ENCODE measurements at places on chromosomes 4 and X.
A peak's percentile ranks its signal among the peaks of the same experiment; 100 is the strongest.

DNA sequence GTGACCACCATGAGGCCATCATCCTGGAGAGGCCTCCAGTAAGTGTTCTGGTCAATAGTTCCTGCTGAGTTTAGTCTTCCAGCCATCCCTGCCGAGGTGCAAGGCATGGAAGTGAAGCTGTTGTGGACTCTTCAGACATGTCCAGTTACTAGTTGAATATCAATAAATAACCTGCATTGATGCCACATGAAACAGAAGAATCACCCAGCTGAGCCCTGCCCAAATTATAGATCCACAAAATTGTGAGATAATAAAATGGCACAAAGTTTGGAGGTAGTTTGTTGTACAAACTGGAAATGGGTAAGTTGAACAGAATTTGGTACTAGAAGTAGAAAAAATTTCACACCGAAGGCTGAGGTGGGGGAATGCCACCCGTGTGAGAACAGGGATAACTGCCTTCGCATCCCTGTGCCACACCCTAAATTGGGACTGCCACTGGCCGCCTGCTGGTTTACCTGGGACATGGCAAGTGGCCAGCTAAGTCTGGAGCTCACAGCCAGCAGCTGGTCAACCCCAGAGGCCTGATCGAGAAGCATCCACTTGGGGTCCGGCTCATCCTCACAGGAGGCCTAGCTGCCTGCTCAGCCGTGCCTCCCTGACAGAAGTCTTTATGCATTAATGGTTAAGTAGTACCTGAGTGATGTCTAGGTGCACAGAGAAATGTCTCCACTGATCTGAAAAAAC lies 184.5 kb downstream of the SPRY1 start:
- no peak for DNase-seq

DNA sequence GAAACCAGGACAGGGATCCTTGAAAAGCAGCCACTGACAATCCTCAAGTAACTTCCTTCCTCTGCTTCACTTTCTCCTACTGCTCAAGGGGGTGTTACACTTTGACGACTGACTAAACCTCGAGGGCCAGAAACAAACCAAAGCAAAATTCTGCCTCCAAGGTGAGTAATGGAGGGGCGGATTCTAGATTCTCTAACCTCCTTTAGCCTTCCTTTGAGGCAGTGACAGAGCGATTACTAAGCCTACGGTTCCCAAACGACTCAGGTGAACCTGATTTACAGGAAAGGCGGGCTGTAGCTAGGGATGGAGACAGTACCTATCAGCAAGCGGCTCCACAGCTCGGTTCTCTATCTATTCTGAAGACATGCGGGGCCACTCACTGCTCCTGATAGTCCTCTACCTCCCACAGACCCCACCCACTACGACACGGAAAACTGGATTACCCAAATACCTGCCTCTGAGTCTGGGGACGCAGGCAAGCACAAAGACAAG lies 487 bp downstream of the TBCK start:
- DNase-seq: no peak

- no peak for DNase-seq
Observed at GRCh38 chr4:168712316-168712890, 215.6 kb downstream of the PALLD start.

- DNase-seq: no peak
Observed at GRCh38 chrX:103356130-103356798, at the start of gene TCEAL9. TSS of gene TCEAL9 (plus strand) at chrX:103356506. CDS start at chrX:103357685, 1,179 bp downstream.

DNA sequence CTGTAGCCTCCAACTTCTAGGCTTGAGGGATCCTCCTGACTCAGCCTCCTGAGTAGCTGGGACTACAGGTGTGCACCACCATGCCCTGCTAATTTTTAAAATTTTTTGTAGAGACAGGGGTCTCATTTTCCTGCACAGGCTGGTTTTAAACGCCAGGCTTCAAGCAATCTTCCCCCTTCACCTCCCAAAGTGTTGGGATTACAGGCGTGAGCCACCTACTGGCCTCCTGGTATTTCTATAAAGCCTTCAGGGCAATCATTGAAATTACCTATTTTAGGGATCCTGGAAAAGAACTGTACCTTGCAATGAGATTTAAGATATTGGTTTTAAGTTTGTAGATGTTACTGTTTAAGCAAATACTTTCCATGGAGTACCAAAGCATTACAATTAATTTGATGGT lies 13.5 kb upstream of the PLS3 start:
- no peak for DNase-seq

DNA sequence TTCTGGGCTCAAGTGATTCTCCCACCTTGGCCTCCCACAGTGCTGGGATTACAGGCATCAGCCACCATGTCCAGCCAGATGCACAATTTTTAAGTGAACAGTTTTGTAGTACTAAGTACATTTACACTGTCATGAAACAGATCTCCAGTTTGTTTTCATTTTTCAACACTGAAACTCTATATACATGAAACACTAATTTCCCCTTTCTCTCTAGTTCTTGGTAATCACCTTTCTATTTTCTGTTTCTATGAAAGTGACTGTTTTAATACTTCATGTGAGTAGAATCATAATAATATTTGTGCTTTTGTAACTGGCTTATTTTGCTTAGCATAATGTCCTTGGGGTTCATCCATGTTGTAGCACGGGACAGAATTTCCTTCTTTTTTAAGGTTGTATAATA lies 237.4 kb downstream of the CAMK2D start:
- DNase-seq: no peak

DNA sequence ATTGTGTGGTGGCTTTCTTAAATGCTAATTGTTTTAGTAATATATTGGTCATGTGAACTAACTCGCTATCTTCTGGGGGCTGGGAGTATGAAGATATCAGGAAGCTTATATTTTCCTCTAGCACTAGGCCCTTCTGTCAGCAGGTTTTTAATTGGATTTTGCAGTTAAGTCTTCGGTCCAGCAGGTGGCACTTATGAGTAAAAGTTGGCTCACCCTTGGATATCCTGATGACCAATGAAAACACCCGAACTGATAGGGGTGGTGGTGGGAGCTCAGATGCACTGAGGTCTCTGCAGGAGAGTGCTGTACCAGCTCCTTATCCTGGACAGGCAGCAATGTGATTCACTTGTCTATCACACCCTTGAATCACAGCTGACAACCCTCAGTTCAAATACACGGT lies 1365.8 kb upstream of the DIAPH2 start:
- no peak for DNase-seq

GRCh38 chr4:27692158-27692557 lies 831.5 kb downstream of the STIM2 start:
- no peak for DNase-seq

DNA sequence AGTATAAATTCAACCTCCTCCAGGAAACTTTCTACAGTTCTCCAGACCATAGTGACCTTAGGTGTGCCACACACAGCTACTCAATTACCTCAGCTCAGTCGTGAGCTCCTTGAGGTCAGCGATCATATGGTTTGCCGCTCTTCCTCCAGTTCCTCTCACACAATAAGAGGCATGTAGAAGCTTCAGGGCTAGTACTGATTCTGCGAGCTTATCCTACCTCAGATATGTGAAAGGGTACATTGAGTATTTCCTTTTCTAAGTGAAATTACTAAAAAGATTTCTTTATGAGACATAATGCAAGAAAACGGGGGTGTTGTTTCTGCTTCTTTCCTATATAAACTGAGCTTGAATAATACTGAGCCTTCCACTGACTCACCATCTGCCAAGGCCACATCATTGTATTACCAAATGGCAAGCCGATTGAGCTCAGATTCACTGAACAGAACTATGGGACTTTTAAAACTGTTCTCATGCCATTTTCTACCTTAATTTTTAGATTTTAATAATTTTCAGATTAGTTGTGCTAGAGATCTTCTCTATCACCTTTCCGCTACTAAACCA lies 183.1 kb downstream of the HS6ST2 start:
- DNase-seq: no peak

- DNase-seq: peak; percentile 7
Observed at GRCh38 chrX:66110112-66110511, 53.9 kb upstream of the HEPH start.

DNA sequence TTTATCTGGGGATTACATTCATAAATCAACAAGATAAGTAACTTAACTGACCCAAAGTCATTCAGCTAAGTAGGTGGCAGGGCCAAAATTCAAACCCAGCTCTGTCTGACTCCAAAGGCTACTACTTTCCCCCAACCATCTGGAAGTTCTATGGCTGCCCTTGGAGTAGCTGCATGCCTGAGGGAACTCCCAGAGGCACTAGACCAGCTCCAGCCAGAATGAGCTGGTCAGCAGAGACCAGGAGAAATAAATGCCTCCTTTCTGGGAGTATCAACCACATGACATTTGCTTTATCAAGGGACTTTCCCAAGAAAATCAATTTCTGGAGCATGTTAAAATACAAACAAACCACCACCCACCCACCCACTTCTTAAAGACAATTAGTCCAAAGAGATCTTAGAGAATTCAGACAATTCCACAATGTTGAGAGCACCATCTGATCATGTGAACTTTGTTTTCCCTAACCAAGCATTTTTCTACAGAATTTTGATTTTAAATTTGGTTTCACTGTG lies 180.5 kb downstream of the EFHC2 start:
- no peak for DNase-seq

- no peak for DNase-seq
Observed at GRCh38 chr4:90318193-90318592, 191.0 kb downstream of the CCSER1 start.

DNA sequence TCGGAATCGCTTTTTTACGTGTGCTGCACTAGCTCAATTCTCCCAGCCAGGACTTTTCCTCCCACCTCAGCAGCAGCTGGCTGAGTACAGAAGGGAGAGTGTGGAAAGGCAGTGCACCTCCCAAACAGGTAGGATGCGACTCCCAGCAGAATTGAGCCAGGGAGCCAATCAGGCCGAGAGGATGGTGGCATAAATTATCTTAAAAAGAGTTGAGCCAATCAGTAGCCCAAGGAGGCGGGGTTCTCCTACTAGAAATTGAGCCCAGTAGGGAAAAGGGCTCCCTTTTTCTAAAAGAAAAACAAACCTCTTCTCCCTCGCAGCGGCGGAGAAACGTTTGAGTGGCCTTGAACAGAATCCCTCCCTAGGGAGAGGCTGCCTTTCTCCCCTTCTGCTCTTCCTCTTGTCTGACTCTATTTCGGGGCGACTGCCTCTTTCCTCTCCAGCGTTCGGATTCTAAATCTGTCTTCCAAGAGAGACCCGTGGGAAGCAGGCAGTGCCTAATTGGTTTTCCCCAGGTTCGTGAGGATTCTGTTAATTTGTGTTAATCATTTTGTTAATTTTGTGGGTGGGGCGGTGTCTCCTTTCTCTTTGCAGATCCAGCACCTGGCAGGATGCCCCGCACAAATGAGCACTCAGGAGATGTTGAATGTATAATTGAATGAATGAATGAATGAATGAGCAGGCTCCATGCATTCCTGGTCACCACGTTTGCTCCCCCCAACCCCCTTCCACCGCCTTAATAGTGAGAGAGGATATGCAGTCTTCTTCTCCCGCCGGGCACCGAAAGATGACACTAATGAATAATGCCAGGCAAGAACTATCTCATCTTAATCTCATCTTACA lies at the start of gene GABRG1:
Gene GABRG1 (minus strand): TSS at position 142 of the 843 bp plus-strand sequence. CDS start 141 bp downstream, at position 1.
- no peak for DNase-seq

DNA sequence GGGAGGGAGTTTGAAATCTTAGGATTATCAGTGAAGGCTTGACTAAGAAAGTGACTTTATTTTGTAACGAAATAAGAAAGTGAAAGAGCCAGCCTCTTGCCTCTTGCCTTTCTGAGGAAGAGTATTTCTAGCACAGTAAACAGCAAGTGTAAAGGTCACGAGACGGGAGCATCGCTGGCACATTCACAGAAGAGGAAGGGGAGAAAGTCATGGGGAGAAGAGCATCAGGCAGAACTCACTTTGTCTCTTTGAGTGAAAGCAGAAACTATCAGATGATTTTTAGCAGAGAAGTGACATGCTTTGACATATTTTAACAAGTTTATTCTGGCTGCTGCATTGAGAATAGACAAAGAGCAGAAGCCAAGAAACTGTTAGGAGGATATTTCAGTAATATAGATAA lies 313.8 kb downstream of the CAMK2D start:
- no peak for DNase-seq

GRCh38 chr4:18051281-18051680 lies 29.7 kb upstream of the LCORL start:
- DNase-seq: no peak

DNA sequence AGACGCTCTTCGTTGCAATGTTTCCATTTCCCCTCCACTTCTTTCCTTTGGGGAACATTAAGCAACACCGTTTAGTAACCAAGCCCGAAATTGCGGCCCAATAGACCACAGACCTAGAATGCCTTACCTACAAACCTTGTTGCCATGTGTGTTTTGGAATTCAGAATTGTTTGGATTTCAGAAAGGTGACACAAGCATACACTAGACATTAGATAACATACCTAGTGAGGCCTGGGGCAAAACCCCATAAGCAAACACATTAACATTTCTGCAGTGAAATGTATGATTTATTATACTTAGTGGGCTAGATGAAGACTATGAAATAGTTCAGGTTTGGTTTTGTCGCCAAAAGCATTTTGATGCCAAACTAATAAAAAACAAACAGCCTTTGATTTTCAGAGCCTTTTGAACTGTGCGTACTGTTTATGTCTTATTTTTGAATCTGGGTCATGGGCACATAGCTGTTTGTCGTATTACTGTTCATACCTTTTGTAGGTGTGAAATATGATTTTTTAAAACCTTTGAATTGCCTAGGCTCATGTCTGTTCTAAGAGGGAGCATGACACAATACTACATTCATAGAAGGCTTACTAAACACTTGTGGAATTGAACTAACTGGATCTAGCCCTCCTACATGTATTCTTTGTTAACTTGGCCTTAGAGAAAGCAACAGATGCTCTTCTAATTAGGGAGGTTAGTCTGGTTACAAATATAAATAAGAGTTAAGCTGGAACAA lies 88.6 kb upstream of the TMEM164 start:
- DNase-seq: no peak

- DNase-seq: no peak
Observed at GRCh38 chr4:89175611-89176010, 64.3 kb downstream of the TIGD2 start.

DNA sequence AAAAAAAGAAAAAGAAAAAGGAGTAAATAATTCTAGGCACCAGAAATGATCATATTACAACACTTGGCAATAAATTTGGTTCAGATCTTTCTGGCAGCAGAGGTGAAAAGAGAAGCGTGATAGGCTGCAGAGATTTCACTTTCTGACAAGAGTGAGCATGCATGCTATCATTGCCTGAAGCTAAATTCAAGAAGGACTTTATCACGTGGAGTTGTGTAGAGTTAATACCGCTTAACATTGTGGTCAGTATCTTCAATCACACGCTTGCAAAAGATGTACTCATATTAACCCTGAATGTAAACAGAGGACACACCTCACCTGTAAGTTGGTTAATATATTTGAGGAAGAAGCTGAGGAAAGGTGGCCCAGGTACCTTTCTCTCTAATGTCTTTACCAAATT lies 31.4 kb upstream of the RBPJ start:
- DNase-seq: no peak

- DNase-seq: no peak
Observed at GRCh38 chrX:52359614-52360232, 9.1 kb upstream of the XAGE2 start.

All from stimulated activated naive CD8-positive, alpha-beta T cell treated with anti-CD3 and anti-CD28 coated beads, Interleukin-15, amount 100 ng/mL, for 72 hours (primary cell).